ENCODE measurements at places on chromosomes 6 and 20.

GRCh38 chr6:35470663-35471120 is 2.5 kb downstream of the RPL10A start:
- DNase-seq: no peak

DNA sequence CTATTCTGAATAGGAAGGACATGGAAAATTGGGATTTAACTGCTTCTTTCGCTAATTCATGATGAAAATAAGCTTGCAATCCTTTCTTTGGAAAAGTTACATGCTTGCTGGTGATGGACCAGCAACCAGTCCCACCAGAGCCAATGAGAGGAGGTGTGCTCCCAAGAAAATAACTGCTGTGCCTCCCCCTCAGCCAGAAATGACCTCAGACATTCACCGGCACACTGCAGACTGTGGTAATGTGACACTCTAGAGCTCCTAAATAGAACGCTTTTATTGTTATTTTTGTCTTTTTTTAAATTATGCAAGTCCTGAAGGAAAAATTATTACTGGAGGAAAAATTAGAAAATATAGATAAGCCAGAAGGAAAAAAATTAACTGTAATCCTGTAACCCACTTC is 2.6 kb downstream of the PYGB start:
- no peak for DNase-seq

DNA sequence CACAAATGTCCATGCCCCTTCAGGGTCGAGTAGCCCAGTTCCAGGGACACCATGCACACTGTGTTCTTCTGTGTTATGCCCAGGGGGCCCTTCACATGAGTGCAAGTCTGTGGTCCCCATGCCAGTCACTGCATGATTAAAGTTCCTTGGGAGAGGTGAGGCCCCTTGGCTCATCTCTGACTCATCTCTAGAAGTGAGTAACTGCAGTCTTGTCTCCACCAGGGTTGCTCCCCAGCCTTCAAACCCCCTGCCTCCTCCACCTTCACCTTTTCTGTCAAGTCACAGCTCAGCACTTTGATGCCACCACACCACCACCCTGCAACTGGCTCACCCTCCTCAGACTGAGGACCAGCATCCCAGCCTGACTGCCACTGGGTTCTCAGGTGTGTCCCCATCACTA is 161.7 kb downstream of the UNC5CL start:
- no peak for DNase-seq

DNA sequence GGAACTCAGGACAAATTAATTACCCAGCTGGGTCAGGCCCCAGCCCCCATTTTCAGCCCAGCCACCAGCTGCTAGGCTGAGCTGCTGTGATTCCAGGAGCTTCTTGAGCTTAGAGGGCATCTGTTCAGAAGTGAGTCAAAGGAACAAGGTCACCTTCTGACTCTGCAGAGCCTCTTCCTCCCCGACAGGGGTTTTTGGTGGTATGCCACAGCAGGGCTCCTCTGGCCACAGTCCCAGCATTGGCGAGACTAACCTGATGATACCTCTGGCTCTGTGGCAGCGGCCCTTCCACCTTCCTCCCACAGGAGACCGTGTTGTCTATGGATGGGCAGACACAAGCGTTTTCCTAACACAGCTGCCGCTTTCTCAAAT is 39.7 kb downstream of the ZC3H12D start:
- no peak for DNase-seq

All from hematopoietic multipotent progenitor cell treated with erythropoietin and hydrocortisone succinate and interleukin-3 and kit ligand, for 15 days (in vitro differentiated cells).